ENCODE measurements at places on chromosomes 3 and 15.

GRCh38 chr15:31811641-31812040, 218.7 kb upstream of the CHRNA7 start:
- no peak for DNase-seq

- no peak for DNase-seq
Measured at GRCh38 chr15:97929456-97930229, 30.9 kb upstream of the ARRDC4 start.

DNA sequence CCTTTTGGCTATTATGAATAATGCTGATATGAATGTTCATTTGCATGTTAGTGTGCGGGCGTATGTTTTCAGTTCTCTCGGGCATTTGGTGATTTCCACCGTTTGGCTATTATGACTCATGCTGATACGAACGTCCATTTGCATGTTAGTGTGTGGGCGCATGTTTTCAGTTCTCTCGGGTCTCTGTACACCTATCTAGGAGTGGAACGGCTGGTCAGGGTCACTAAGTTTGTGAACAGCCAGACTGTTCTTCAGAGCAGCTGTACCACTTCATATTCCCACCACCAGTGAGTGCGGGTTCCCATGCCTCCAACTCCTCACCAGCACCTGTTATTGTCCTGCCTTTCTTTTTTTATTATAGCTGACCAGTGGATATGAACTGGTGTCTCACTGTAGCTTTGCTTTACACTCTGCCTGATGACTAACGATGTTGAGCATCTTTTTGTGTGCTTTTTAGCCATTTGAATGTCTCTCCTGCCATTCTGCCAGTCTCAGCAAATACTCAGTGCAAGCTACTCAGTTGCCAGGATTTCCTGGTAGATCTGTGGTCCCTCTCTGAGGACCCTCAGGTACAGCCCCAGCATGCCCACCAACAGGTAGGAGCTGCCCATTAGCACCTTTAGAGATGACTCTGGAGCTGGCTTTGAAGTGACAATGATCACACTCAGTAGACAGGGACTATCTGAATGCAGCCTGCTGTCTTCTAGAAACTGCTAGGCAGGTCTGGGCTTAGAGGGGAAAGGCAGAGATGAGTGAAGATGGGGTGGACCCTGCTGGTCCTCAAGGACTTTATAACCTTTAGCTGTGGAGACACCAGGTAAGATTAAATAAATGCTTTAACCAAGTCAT, 141.1 kb downstream of the XXYLT1 start:
- DNase-seq: peak; percentile 50

DNA sequence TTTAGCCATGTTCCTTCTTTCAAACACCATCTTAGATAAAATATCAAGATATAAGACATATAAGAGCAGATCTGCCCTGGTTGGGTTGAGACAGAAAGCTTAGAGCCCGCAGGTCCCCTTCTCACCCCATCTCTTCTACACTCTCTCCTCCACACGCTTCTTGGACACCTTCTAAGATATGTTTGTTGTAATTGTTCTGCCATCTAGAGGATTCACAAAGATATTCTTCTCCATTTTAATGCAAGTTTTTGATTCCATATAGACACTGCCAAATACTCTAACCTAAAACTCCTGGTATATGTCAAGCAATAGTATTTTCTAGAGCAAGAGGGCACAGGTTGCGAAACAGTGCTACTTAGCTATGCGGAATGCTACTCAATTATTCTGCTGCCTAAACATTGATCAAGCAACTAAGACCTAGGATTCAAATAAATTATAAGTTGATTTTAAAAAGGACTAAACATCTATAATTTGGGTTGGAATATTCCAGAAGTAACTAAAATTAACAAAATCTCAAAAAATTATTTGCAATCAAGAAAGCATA, 6.8 kb downstream of the CHRM5 start:
- DNase-seq: no peak

DNA sequence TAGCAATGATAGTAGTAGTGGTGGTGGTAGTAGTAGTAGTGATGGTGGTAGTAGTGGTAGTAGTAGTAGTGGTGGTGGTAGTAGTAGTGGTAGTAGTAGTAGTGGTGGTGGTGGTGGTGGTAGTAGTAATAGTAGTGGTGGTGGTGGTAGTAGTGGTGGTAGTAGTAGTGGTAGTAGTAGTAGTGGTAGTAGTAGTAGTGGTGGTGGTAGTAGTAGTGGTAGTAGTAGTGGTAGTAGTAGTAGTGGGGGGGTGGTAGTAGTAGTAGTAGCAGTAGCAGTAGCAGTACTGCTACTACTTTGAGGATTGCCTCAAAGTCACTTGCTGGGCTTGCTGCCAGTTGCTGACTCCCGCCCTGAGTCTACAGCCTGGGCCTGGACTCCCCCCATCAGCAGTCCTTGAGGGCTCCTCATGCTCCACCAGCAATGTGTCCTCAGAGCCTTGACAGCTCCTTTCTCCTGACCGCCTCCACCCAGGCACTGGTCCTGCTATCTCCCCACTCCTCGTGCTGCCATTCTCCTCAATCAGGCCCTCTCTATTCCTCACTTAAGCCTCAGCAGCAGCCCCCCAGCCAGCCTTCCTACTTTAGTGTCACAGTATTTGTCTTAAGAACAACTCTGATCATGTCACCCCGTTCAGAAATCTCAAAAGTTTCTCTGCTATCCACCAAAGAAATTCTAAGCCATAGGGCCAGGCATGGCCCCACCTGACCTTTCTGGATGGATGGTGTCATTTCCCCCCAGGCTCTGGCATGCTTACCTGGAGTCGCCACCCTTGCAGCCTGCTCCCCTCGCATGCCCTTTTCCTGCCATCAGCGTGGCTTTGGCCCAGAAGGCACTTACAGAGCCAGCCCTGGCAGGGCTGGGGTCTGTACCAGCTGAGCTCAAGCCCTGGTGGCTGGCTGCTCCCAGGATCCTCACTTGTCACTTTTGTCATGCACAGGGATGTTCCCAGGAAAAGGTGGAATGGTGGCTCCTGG, 45.6 kb downstream of the DLEC1 start:
- DNase-seq: peak; percentile 20

- DNase-seq: peak; percentile 81
Measured at GRCh38 chr15:74620636-74621545, 5.3 kb downstream of the CLK3 start.

DNA sequence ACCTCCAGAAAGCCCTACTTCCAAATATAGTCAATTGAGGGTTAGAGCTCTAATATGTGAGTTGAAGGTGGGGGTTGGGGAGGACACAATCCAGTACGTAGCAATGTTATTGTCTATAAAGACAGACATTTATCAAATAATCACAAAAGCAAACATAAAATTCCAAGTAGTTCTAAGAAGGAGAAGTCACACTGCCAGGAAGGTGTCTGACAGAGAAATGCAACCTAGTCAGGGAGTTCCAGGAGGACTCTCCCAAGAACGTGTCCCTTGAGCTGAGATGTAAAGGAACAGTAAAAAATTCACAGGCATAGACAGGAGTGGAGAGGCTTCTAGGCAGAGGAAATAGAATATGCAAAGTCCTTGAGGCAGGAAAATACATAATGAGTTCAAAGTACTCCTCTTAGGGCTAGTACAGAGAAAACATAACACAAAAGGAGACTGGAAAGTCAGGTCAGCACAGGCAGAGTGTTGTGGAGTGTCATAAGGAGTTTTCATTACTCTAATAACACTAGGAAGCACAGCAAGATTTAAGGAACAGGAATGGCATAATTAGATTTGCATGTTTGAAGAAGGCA, 277.6 kb upstream of the STT3B start:
- DNase-seq: no peak

DNA sequence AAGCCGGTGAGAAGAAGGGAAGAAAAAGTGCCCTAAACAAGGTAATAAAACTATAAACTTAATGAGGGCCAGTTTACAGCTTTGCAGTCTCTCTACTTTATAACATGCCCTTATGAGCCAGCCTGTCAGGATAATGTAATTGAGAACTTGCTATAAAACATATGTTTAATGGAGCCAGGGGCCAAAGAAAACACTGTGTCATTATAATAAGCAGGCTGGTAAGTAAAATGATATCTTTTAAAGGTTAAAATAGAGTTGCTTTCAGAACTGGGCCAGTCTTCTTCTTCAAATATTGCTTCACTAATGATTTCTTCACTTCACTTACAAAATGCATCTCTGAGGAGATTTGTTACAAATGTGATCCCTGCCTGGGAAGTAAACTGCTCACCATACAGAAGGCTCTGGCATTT, 192.5 kb downstream of the SHOX2 start:
- no peak for DNase-seq

DNA sequence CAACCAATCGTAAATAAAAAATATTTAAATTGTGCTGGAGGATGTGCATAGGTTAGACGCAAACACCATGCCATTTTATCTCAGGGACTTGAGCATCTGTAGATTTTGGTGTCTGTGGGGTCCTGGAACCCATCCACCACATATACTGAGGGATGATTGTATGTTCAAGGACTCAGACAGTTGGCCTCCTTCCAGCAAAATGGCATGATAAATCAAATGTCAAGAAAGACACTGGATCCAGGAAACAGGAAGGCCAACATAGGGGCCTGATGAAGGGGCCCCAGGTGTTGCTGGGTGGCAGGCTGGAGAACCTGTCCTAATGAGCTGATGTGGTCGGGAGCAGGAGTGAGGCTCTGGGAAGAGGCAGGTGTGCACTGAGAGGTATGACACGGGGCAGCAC, 289.5 kb downstream of the GABRG3 start:
- no peak for DNase-seq

- no peak for DNase-seq
Measured at GRCh38 chr3:126083138-126083445, 832 bp downstream of the SLC41A3 start.

- no peak for DNase-seq
Measured at GRCh38 chr15:99341786-99342185, 90.5 kb downstream of the LRRC28 start.

- no peak for DNase-seq
Measured at GRCh38 chr3:97996988-97997387, 24.8 kb upstream of the RIOX2 start.

GRCh38 chr3:167776066-167776685, 40.7 kb downstream of the SERPINI1 start:
- DNase-seq: no peak

DNA sequence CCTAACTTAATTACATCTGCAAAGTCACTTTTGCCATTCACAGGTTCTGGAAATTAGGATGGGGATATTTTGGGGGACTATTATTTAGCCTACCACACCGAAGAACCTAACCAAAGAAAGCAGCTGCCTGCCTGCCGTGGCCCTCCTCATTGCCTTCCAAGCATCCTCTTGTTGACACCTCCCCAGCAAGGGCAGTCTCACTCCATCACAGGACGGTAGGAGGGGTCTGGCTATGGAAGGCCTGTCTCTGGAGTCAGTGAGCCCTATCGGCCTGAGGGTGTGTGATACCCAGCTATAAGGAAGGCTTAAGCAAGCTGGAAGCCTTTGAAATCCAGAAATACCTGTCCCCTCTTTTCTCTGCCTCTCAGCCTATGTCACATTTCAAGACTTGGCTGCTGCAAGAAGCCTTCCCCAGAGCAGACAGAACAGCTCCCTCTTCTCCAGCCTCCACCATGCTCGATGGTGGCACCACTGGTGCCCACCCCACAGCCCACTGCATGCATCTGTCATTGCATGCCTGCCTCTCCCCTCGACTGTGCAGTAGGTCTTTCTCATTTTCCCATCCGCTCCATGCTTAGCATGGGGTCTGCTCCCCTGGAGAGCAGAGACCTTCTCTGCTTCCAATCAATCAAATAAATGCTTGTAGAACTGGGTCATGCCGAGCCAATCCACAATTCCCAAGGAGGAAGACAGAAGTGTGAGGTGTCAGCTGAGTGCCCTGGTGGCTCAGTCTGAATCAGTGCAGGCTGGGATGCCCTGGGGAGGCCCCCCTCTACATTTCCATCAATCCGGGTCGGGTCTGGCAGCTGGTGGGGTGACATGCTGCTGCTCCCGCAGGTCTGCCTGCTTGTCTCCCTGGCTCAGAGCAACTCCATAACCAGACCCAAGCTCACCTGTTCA, 23.9 kb upstream of the LOXL1 start:
- DNase-seq: no peak
